MV-4-11 (cell line): ENCODE measurements at places on chromosomes 4 and X.

GRCh38 chr4:140309124-140309870 is 64.1 kb upstream of the SCOC start:
- no peak for DNase-seq

DNA sequence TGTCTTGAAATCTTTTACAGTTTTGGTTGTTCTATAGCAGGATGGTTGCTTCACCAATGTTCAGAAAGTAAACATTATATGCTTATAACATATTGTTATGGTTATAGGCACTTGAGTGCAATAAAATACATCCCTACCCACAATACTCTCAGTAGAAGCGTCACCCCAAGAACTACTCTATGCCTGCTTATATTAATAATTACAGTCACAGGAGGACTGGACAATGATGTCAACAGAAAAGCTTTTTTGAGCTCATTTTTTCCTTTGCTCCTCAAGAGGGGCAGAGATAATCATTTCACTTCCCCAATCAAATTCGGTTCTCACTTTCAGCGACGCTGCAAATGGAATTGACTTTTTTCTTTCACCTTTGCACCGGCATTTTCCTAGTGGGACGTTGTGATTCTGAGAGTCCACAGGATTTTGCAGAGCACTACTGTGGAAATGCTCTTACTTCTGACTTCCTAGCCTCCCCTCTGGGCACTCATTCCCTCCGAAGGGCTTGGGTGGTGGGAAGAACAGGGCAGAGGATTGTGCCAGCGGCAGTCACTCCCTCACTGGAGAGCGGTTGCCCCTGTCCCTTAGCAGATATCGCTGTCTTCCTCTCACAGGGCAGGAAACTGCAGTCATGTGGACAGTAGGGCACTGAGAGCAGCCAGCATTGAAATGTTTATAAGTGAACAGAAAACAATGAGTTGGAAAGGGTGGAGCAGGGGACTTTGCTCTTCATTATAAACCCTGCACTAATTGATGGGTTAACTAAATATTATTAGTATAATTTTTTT is 24.9 kb upstream of the SGMS2 start:
- DNase-seq = peak; percentile 2

- no peak for DNase-seq
These were observed 28.0 kb upstream of the AFAP1 start for GRCh38 chr4:7967501-7968261.

DNA sequence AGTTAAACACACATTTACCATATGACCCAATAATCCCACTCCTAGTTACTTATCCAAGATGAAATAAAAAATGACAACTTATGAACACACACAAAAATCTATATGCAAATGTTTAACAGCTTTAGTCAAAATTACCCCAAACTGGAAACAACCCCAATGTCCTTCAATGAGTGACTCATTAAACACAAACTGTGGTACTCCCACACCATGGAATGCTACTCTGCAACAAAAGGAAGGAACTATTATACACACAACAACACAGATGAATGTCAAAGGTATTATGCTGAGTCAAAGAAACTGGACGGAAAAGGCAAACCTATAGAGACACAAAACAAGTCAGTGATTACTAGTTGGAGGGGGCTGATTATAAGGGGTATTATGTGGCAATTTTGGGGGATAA is 40.5 kb downstream of the MED14 start:
- no peak for DNase-seq

GRCh38 chr4:180810581-180810980 is 1432.6 kb upstream of the TENM3 start:
- DNase-seq = no peak

- DNase-seq = peak; percentile 10
These were observed 65.1 kb downstream of the PPP3CA start for GRCh38 chr4:101282076-101282844.
